ENCODE measurements at places on chromosomes 4 and X. TPM values are rescaled to one million over a fixed set of nuclear protein-coding genes. Genes with fewer than 3 reads are reported as not detected.

JCHAIN gene
- 2.0 TPM for total RNA-seq

DNA sequence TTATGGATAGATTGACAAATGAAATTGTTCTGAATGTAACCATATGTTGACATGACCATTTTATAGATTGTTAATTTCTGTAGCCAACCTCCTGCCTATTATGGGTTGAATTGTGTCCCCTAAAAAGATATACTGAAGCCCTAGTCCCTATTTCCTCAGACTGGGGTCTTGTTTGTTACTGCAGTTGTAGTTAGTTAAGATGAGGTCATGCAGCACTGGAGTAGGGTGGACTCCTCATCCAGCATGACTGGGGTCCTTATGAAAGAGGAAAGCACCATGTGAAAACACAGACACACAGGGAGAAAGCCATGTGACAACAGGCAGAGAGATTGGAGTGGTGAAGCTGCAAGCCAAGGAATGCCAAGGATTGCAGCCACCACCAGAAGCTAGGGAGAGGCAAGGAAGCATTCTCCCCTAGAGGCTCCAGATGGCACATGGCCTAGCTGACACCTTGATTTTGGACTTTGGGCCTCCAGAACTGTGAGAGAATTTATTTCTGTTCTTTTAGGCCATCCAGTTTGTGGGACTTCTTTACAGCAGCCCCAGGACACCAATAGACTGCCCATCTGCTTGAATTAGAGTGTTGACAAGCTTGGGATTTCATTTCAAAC is 14.0 kb downstream of the MTM1 start:
- DNase-seq: no peak

DNA sequence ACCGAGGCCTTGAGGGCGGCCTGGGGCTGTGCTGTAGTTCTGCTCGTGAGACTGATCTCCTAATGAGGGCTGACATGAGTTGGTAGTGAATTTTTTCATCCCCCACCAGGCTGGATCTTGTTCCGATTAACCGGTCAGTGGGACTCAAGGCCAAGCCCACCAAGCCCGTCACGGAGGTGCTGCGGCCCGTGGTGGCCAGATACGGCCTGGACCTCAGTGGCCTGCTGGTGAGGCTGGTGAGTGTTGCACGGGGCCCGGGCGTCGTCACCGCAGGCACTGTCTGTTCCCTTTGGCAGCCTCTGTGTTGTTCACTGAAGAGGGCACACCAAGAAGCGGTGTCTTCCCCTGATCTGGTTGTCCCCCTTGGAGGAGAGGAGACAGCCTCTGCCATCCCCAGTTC is 18.4 kb upstream of the HGFAC start:
- no peak for DNase-seq

GABRG1 gene
- total RNA-seq: not detected

Measured in prostate gland (tissue), 2 donors.